Endothelial cell of umbilical vein (primary cell): ENCODE measurements at places on chromosomes 11 and 22. TPM values are rescaled to one million over a fixed set of nuclear protein-coding genes. Genes with fewer than 3 reads are reported as not detected.
A peak's percentile ranks its signal among the peaks of the same experiment; 100 is the strongest.

DNA sequence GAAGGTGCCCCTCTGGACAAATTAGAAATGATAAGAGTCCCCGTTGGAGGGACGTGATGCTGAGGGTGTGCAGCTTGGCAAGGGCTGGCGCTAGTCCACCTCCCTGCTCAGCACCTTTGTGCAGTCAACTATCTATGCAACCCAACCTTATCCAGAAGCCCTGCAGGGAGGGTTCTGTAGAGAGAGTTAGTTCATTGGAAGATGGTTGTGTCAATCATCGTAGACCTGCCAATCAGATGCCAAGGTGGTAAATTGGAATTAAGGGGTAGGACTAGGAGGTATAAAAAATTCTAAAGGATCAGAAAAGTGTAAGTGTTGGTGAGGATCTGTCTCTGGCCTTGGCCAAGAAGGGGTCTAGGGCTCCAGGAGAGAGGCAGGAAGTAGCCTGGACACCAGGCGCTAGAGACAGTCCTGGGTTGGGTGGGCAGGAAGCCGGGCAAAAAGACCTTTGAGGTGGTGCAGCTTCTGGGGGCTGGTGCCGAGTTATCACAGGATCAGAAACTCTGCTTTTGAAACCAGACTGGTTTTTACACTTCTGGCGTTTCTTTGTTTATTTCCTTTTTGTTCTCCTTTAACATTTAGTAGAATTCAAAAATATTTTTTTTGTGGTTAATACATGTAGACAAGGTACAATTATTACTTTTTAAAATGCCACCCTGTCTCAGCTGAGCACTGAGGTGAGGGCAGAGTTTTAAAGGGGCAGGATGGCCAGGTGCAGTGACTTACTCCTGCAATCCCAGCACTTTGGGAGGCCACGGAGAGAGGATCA is 1.6 kb downstream of the C1QTNF6 start:
- peak; percentile 85 for DNase-seq

- peak; percentile 83 for DNase-seq
Observed at GRCh38 chr11:35617687-35618496, at the start of gene FJX1. FJX1 (plus strand) TSS chr11:35618460; CDS start chr11:35618637, 177 bp downstream.

DNA sequence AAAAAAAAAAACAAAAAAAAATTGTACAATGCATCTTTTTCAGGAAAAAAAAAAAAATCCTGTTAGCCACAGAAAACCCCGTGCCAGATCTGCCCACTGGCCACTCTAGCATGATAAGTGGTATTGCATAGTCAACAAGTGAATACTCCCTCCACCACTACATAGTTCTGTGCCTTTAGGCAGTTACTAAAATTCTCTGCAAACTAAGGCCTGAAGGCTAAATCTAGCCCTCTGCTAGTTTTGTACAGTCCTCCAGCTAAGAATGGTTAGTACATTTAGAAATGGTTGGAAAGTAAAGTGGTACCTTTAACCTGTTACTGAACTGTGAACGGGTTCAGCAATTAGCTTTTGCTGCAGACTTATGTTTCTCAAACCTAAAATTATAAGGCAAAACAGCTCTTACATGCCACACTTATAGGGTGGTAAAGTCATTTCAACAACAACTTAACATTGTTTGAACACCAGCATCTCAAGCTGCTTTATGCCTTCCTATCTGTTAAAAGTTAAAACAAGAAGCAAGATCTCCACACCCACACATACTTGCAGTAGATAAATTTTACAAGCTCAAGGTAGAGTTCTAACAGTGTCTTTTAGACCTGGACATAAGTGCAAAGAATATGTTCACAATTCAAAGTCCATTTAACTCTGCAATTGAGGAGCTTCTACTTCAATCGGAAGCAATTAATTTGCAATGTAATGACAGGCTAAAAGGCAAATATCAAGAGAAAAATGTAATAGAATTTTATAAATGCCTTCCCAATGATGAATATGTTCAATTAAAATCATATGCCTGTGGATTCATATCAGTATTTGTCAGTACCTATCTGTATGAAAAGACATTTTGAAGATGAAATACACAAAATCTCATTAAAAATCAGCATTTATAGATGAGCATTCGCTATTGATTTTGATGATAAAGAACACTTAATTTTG is 7.3 kb downstream of the C11orf71 start:
- no peak for DNase-seq

- no peak for DNase-seq
Observed at GRCh38 chr11:32549611-32550187, 33.9 kb upstream of the EIF3M start.

GRCh38 chr11:13206086-13206640 is 71.4 kb upstream of the BMAL1 start:
- DNase-seq: no peak

DNA sequence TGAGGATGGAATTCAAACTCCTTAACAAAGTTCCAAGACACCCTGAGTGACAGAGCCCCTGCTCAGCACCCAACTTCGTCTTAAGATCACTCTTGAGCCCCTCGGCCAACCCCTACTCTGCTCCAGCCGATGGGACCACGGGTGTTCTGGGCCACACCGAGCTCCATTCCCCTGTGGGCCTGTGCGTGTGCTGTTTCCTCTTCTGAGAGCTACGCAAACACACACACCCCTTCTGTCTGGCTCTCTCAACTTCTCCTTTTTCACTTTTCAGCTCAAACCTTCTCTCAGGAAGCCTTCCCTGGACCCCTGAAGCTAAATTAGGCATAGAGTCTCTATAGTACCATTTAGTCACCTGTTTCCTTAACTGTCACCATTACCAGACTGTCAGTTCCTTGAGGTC is 37.5 kb upstream of the NNMT start:
- no peak for DNase-seq

DNA sequence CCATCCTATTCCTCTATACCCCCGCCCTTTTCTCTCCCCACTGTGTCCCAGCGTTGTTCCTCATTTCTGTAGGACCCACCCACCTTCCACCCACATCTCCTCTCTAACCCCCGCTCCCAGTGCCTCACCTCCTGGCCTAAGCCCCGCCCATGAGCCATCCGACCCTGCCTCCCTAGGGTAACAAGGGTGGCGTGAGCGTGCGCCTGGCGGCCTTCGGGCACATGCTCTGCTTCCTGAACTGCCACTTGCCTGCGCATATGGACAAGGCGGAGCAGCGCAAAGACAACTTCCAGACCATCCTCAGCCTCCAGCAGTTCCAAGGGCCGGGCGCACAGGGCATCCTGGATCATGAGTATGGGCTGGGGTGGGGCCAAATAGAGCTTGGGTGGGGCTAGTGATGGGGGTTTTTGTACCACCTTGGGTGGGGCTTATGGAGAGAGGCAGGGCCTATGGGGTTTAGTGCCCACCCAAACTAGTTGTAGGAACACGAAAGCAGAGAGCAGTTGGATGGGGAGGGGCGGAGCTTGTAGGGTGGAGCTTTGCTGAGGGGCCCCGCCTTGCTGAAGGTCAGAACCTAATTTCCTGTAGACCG is 4.5 kb downstream of the INPP5J start:
- DNase-seq: no peak

DNA sequence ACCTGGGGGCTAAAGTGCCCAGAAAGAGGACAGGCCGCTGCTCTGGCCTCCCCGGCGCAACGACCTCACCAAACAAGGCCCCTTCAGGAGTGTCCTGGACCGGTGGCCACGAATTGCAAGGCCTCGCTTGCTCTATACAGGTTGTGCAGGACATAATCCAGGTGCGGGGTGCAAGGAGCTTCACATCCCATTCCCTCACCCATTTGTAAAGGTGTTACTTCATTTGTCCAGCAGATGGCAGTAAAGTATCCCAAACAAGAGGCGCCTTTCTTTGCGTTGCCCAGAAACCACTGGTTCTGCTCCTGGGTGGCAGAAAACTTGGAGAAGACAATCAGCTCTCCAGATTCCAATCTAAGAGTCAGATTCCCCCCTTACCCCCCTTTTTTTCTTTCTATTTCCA is 35.9 kb upstream of the PRDM11 start:
- DNase-seq: peak; percentile 64

- DNase-seq: no peak
Observed at GRCh38 chr11:1498262-1498661, 11.7 kb upstream of the MOB2 start.

DNA sequence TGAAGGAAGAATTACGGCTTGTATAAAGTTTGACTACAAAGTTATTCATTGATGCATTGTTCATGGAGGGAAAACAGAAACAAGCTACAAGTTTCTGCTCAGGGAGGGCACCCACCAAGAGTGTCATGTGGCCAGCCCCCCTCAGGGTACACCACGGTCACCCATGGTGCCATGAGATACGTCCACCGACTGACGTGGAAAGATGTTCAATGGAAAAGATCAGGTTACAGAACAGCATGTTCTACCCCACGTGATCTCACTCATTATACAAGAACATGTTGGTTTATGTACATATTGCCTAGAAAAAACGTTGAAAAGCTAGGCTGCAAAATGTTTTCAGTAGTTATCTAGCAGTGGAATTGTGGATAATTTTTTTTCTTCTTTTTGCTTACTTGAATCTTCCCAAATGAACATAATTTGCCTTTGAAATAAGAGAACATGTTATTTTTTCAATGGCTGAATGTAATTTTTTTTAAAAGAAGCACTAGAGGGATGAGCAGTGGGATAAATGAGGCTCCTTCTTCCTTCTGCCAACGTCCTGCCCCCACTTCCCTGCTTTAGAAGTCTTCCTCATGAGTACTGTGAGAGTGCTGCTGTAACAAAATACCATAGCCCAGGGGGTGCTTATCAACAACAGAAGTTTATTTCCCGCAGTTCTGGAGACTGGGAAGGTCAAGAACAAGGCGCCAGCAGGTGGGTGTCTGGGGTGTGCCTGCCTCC is 22.5 kb downstream of the RCN1 start:
- no peak for DNase-seq

DNA sequence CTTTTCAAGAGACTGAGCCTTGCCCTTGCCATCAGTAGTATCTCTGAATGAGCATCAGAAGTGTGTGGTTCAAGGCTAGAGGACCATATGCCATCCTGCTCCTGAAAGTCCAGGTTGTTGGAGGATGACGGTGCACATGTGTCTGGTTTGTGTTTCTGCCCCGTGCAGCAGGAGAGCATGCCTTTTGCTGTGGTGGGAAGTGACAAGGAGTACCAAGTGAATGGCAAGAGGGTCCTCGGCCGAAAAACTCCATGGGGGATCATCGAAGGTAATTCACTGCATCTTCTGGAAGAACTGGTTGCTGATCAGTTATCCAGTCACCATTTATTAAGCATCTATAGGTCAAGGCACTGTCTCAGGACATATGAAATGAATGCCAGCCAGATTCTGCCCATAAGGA is 6.1 kb upstream of the WBP2NL start:
- DNase-seq: no peak

The NELL1 gene
- not detected in 2 replicates for polyA plus RNA-seq

The GGA1 gene
- polyA plus RNA-seq: 54.1 and 75.6 TPM in 2 replicates

DNA sequence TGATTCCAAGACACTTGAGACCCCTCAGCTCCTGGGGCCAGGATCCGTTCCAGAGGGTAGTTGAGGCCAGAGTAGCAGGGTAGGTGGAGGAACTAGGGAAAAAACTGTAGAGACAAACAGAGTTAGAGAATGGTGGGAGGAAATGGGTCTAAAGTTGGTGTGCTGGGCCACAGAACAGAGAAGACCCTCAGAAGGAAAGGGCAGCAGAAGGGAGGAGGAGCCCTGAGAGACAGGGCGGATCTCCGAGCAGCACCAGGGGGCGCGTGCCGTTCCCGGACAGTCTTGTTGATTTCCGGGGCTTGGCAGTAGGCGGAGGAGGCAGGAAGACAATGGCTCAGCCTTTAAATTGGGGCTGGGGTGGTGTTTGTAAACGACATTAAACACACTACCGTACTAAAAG is 2.4 kb upstream of the CECR2 start:
- DNase-seq: no peak

GRCh38 chr11:73072935-73073481 is 69.1 kb downstream of the FCHSD2 start:
- DNase-seq: peak; percentile 82

- no peak for DNase-seq
Observed at GRCh38 chr22:26548984-26549383, 36.7 kb upstream of the TFIP11 start.

DNA sequence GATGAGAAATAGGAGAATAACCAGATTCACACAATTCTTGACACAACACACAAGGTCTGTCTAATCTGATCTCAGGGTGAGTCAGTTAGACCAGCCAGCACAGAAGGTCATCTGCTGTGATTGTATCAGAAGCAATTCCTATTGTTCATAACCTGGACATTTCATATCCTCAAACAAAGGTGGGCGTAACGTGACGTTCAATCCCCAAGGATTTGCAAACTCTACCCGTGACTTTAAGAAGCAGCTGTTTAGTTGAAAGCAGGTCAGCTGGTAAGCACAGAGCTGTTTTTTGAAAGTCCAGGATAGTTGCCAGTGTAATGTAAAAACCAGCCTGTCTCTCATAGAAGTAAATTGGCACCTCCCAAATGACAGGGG is 385.1 kb downstream of the DCDC1 start:
- no peak for DNase-seq

DNA sequence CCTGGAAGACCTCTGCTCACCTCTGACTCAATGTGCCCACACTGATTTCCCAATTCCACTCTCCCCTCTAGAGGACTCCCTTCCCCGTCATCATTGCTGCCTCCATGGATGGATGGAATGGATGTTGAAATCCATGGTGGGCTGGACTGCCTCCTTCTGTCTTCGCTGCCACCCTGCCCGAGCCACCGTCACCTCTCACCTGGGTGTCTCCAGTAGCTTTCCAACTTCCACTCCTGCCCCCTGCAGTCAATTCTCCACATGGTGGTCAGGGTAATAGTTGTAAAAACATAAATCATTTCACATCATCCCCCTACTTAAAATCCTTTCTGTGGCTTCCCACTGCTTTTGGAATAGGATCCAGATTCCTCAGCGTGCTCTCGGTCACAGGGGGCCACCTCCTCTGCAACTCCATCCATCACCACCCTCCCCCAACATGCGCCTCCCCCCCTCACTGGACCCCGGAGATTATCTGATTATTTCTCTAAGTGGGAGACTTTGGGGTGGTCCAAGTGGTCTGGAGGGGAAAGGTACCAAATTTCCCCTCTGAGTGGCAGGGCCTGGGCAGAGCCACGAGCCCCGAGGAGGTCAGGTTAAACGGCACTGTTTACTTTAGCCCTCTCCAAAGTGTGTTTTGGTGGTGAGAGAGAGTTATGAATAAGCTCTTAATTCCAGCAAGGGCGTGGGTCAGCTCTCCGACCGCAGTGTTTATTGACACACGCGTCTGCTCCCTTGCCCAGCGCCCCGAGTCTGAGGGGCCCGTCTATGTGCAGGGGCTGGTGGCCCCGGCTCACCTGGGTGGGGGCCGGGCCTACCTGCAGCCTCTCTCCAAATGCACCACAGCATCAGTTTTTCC is 313.7 kb downstream of the MN1 start:
- no peak for DNase-seq

- DNase-seq: no peak
Observed at GRCh38 chr11:117808784-117809183, 11.8 kb upstream of the DSCAML1 start.

DNA sequence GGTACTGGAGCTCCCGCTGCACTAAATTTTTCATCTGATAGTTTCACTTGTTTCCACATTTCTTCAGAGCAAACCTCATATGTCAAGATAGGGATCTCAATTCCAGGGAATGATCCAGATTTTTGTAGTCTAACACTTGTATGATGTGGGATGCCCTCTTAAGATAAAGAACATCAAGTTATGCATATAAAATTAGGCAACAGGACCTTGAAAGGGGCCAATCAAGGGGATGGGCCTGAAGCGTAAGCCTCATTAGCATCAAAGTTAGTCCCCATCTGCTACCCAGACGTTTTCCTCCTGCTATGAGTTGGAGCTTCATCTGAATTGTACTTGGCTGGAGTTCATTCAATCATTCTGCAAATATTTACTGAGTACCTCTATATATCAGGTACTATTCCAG is 17.5 kb downstream of the PDGFD start:
- DNase-seq: no peak

GRCh38 chr22:24695060-24695459 is 79.5 kb downstream of the PIWIL3 start:
- no peak for DNase-seq
